ENCODE measurements at places on chromosomes 2 and 18.

DNA sequence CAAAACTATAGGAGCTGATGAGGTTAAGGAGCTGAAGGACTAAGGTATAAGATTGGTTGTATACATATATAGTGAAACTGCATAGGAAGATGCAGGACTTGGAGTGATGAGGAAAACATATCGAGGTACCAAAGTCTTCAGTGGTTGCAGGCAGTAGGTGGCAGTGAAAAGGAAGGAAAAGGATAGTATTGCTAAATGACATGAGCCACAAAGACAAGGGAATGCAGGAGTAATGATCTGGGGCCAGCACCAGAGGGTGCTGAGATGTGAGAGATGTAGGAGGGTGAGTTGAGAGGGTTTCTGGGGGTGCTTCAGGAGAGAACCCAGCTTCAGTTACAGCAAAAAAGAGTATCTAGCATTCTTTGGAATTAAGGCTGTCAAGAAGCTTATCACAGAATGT, 172.2 kb upstream of the MYO3B start:
- DNase-seq, result no peak

GRCh38 chr18:46133534-46133933, 29.3 kb downstream of the HAUS1 start:
- DNase-seq, result no peak

GRCh38 chr2:241948901-241949735, 79.6 kb downstream of the RTP5 start:
- no peak for DNase-seq

- no peak for DNase-seq
These were observed 96.4 kb downstream of the CERS6 start for GRCh38 chr2:168552450-168552856.

DNA sequence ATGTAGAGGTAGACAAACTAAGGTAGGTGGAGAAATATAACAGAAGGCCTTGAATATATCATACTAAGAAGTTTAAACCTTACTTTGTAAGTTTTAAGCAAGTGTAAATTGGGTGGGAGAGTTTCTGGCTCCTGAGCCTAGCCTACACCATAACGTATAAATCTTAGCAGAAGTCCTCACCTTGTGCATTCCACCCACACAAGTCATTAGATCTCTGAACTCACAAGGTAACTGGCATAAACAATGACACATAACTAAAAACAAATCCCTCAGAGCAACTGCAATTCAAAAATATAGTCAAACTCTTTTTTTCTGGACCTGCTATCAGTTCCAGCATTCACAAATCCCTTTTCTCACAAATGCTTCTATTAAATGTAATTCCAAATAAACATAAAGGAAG, 9.4 kb downstream of the REV1 start:
- DNase-seq, result no peak

GRCh38 chr2:239552213-239552926, 151.6 kb upstream of the HDAC4 start:
- no peak for DNase-seq

DNA sequence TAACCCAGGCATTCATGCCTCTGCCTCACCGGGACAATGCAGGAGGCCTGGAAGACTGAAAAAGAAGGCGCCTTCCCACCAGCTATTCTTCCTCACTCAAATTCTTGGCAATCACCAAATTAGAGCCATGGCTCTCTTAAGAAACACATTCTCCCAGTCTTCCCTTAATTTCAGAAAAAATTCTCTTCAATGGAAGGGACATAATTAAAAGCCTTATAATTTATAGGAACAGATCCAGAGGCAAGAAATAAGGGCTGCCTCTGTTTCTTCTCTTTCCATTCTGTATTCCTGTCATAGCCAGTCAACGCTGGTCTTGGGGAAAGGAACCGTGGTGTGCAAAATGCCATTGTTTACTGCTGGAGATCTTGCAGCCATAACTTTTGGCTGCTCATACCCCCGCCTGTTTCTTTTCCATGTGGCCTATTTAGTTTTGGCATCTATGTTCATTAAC, 32.8 kb downstream of the DTNA start:
- no peak for DNase-seq

GRCh38 chr18:73880387-73880786, 267.2 kb downstream of the FBXO15 start:
- DNase-seq, result no peak

- DNase-seq, result no peak
These were observed 131.9 kb downstream of the ESCO1 start for GRCh38 chr18:21468514-21469164.

- no peak for DNase-seq
These were observed 663.0 kb upstream of the FANCL start for GRCh38 chr2:58904095-58904494.

GRCh38 chr2:34266908-34267697, 668.0 kb upstream of the FAM98A start:
- no peak for DNase-seq
